Muscle of leg (tissue), 16 donors: ENCODE measurements at places on chromosomes 1 and 21. TPM values are rescaled to one million over a fixed set of nuclear protein-coding genes. Genes with fewer than 3 reads are reported as not detected.
A peak's percentile ranks its signal among the peaks of the same experiment; 100 is the strongest.

PLA2G2E gene
- total RNA-seq = not detected

ERMAP gene
- total RNA-seq = 6.7 TPM

TMEM53 gene
- 3.5 TPM for total RNA-seq

CCDC27 gene
- not detected for total RNA-seq

TLCD4 gene
- total RNA-seq = 11.1 TPM

DNA sequence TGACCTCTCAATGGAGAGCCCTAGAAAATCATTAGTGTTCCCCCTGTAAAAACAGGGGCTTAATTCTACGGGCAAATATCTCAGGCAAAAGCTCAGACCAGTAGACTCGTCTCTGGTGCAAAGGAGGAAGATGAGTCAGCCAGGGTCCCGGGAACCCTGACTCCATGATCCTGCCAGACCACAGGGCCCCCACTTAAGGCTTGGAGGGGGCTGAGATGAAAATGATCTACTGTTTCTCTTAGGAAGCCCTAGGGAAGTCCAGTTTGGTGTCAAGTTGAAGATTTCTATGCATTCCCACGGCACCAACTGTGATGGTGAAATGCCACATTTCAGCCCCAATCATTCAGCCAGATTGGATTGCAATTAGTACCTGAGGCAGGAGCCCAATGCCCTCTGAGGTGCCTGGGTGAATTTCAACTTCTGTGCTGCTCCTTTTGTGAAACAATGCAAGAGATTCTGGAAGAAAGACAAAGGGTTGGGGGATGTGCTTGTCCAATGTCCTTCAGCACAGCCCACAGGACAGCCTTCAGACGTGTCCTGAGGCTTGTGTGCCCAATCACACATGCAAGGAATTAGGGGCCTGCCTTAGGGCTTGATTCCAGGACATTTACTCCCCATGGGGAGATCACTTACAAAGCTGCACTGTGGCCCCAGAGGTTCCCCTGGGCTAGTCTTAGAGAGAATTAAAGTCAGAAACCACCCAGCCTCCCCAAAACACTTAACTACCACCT, 18.1 kb downstream of the NAV1 start:
- no peaks in the 10 kb centered on the region for H3K36me3 ChIP-seq
- no peaks in the 10 kb centered on the region for H3K27me3 ChIP-seq
- peaks cover 59% of the 10 kb centered on the region for H3K4me1 ChIP-seq
- no peak overlapping the region for H3K4me3 ChIP-seq

DNA sequence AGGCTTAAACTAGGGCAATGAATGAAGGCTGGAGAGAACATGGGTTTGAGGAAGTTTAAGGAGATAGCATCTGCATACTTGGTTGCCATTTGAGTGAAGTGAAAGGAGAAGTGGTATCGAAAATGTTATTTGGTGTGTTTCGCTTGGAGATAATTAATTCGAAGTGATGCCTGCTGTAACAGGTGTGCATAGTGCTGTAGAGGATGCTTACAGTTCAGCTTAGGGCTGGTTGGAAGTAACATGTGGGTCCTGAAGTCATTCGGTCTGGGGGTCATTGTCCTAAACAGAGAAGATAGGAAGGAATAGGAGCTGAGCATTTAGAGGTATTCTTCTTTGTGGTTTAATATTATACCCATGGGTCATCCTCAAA, 301 bp upstream of the NUDT17 start:
- H3K36me3 ChIP-seq = peaks cover 42% of the 10 kb centered on the region
- peaks cover 10% of the 10 kb centered on the region for H3K4me1 ChIP-seq
- peak; percentile 46 for DNase-seq
- no peaks in the 10 kb centered on the region for H3K27me3 ChIP-seq
- H3K4me3 ChIP-seq = peak overlapping the region; percentile 62
- no peak overlapping the region for H3K27ac ChIP-seq

- no peak for DNase-seq
- H3K27me3 ChIP-seq = peaks cover 6% of the 10 kb centered on the region
- H3K36me3 ChIP-seq = no peaks in the 10 kb centered on the region
- H3K27ac ChIP-seq = no peak overlapping the region
- H3K4me3 ChIP-seq = no peak overlapping the region
These were observed 26.6 kb downstream of the PROK1 start for GRCh38 chr1:110477445-110477957.

DNA sequence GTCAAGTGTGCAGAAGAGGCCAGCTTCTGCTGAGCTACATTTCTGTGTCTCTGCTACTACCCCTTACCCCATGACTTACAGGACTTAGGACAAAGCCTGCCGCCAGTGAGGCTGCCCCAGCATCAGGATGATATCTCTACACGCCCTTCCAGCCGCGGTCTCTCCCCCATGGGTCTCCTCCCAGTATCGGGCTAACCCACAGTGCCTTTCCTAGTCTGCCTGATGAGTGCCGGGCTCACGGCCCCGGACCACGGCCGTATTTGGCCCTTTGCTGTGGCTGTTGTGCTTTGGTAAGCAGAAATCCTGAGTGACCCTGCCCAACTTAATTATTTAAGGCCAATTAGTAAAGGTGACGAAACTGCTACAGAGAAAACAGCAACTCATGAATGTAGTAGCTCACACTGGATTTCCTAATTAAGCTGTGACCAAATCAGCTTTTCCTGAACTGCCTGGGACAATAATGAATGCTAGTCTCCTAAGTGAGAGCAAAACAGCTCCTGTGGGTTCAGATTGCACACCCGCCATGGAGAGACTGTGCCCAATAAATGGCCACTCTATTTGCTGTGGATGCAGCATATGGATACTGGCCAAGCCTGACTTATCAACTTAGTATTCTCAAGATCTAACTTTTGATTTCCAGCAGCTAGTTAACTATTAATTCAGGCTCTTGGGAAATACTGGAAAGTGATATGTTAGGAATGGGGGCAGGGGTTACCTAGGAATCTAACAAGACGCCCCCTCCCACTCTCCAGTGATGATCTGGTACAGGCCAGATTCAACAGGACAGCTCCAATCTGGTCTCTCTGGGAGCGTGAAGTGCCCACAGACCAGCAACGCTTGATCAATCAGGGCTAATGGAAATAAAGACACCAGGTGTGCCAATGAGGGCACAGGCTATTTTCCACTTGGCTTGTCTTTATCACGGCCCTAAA, 123.3 kb upstream of the IFFO2 start:
- no peak overlapping the region for H3K4me3 ChIP-seq
- H3K27ac ChIP-seq = no peak overlapping the region
- H3K27me3 ChIP-seq = no peaks in the 10 kb centered on the region
- H3K36me3 ChIP-seq = peaks cover 98% of the 10 kb centered on the region
- peaks cover 3% of the 10 kb centered on the region for H3K4me1 ChIP-seq
- no peak for DNase-seq

DNA sequence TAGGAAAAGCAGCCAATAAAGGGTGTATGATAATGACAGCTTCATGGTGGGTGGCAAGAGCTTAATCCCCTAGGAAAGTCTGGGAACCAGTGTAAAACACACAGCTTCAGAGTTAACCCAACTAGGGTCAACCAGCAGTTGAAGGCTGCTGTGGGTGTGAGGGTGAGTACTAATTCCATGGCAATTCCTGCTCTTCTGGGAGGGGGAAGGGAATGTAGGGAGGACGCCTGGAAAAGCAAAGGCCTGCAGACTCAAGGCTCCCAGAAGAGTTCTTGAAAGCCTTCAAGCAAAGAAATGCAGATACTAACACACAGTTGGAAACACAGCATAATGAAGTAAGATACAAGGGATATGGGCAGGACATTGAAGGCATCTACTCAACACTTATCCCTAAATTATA, 28.1 kb downstream of the TTLL7 start:
- peak; percentile 47 for DNase-seq
- H3K27ac ChIP-seq = no peak overlapping the region
- H3K4me1 ChIP-seq = peaks cover 2% of the 10 kb centered on the region
- H3K27me3 ChIP-seq = no peaks in the 10 kb centered on the region

DNA sequence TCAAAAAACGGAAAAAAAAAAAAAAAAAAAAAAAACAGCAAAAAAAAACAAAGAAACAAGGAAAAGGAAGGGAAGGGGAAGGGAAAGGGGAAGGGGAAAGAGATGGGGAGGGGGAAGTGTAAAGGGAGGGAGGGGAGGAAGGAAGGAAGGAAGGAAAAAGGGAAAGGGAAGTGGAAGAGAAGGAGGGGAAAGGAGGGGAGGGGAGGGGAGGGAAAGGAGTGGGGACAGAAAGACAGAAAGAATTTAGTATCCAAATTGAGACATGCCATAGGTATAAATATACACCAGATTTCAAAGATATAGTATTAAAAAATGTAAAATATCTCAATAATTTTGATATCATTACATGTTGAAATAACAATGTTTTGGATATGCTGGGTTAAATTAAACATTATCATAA, 25.8 kb downstream of the ARID4B start:
- H3K27ac ChIP-seq = no peak overlapping the region
- no peaks in the 10 kb centered on the region for H3K36me3 ChIP-seq
- H3K4me3 ChIP-seq = no peak overlapping the region
- DNase-seq = no peak
- H3K4me1 ChIP-seq = no peaks in the 10 kb centered on the region
- H3K27me3 ChIP-seq = no peaks in the 10 kb centered on the region

- H3K27ac ChIP-seq = no peak overlapping the region
- peaks cover 2% of the 10 kb centered on the region for H3K4me1 ChIP-seq
- DNase-seq = peak; percentile 68
- H3K36me3 ChIP-seq = no peaks in the 10 kb centered on the region
- no peak overlapping the region for H3K4me3 ChIP-seq
- H3K27me3 ChIP-seq = no peaks in the 10 kb centered on the region
These were observed 24.5 kb downstream of the ELF3 start for GRCh38 chr1:202034683-202035462.

DNA sequence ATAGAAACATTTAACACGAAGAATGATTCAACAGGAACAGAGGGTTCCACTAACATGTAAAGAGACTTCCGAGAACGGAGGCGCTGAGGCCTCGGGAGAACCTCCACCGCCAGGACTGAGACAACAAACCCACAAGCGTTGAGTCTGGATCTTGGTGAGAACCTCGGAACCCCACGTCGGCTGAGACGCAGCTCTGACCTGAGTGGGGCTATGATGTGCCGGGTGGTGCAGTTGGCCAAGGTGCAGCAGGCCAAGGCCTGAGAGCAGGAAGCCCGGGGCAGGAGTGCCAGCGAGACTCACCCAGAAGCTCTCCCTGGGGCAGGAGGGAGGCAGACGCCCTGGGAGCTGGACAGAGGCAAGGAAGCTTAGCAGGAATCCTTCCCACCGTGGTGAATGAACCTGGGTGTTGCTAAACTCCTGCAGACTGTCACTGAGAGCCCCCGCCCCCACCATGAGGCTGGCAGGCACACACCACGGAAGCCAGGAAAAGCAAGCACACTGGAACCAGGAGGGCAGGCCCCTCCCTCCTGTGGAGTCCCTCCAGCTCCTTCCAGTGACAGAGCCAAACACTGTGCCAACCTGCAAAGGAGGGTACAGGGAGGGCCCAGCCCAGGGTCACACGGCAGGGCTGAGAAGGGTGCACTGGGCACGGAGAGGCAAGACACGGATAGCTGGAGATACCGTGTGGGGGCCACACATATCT, 34.8 kb downstream of the WDR4 start:
- no peak overlapping the region for H3K27ac ChIP-seq
- no peak overlapping the region for H3K4me3 ChIP-seq
- no peaks in the 10 kb centered on the region for H3K27me3 ChIP-seq
